Activated naive CD8-positive, alpha-beta T cell treated with anti-CD3 and anti-CD28 coated beads for 36 hours (primary cell): ENCODE measurements at places on chromosomes 1 and 21. TPM values are rescaled to one million over a fixed set of nuclear protein-coding genes. Genes with fewer than 3 reads are reported as not detected.

DNA sequence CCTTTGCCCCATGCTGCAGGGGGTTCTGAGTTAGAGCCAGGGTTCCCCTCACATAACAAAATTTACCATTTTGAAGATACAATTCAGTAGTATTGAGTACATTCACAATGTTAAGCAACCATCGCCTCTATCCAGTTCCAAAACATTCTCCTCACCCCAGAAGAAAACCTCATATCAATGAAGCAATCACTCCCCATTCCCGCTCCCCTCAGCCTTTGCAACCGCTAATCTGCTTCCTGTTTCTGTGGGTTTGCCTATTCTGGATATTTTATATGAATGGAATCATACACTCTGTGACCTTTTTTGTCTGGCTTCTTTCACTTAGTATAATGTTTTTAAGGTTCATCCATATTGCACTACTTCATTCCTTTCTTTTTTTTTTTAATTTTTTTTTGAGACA, 32.9 kb downstream of the SERINC2 start:
- DNase-seq, result no peak

DNA sequence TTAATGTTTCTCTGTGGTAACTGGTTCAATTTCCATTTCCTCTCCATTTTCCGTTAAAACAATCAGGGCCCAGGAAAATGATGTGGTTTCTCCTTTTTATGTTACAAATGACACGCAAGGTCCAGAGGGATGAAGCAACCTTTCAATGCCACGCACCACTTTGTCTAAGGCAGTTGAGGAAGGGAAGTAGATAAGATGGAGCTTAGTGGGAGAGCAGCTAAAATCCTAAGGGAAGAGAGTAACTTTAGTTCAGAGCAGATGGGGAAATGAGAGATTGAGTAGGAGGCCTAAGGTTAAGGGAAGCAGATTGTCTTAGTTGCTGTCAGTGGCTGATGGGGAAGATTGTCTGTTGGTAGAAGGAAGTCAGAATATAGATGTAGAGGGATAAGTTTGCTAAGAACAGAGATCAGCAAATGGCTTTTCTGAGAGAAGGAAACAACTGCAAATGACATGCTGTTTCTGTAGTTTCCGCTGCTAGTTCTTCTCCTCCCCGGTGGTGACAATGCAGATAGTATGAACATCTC, 660 bp downstream of the CD1C start:
- DNase-seq, result no peak

DNA sequence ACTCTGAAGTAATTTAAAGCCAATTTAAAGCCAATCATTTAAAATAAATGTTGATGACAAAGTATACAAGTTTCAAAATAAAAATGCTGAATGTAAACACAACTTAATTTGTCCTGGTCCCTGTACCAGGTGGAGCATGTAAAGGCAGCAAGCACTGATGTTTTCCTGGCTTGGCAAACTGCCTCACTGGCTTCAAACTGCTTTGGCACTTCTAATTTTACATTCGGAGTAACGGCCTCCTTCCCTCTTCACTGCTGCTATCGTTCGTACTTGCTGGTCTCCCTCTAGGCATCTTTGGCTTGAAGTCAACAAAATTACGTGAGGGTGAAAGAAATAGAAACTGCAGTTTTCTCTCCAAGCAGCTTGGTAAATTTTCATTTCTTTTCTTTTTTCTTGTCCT, 287.9 kb downstream of the LTN1 start:
- no peak for DNase-seq

GRCh38 chr21:40671716-40672115, 175.2 kb downstream of the DSCAM start:
- no peak for DNase-seq

DNA sequence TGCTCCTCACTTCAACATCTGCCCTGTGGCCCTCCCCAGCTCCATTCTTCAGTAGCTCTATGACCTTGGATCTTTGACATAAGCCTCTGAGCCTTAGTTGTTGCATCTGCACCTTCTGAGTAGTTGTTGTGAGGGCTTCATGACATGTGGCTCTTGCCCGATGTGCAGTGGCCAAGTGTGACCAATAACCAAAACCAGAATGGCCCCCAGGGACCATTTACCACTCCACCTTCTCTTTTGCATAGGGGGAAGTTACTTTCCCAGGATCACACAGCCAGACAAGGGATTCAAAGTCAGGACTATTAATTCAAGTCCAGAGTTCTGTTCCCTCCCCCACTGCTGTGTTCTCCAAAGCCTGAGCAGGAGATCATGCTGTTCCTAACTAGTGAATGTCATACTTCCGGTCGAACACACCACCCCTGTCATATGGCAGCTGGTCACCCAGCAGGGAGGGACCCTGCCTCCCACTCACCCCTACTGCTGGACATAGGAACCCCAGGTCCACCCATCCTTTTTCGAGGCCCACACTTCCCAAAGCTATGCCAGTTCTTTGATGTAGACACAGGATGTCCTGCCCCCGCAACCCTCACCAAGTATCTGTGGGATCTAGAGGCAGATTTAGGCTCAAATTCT, 4.0 kb downstream of the FGR start:
- DNase-seq, result no peak

GRCh38 chr1:238892612-238893011, 493.8 kb upstream of the CHRM3 start:
- no peak for DNase-seq

DNA sequence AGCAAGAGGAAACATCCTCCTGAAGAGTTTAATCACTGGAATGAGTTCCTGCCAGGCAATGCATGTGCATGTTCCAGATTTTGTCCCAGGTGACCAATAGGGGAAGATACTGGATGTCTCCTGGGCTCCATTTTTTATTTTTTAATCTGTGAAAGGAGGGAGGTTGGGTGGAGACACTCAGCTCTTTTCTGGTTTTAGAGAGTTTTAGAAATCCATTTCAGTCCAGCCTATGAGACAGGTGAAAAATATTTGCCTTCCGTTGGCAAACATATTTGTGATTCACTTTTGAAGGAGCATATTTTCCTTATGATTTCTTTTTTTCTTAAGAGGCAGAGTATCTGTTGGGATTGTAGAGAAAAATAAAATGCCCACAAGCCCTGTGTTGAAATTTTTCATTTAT, 70.7 kb downstream of the ABCA4 start:
- DNase-seq, result no peak

- DNase-seq, result peak; percentile 20
These were observed 30.0 kb upstream of the LRRC8C start for GRCh38 chr1:89602871-89603404.

GRCh38 chr1:20662110-20662475, 924 bp upstream of the DDOST start:
- no peak for DNase-seq

DNA sequence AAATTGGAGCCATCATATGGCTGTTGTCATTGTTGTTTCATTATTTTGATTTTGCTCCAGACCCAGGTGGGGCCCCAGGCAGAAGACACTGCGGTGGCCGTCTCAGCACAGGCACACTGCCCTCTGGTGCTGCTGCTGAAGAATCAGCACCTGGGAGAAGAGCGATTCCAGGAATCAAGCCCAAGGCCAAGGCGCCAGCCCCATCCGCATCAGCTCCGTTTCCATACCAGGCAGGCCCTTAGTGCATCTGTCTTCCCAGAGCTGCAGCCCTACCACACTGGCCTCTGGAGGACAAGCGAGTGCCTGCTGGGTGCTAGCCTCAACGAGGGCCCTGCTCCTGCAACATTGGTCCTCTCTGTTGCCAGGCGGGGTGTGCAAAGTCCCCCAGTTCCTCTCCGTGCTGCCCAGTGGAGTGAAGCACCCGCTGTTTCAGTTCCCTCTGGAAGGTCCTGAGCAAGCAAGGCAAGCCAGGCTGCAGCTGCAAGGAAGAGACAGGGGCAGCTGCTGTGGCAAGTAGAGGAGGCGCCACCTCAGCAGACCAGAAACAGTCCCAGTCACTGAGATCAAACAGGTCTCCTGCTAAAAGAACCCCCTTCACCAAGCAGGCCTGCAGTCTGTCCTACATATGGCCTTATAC, 5.2 kb downstream of the GRIK3 start:
- DNase-seq, result no peak

GRCh38 chr1:10059342-10059718, 26.6 kb downstream of the UBE4B start:
- no peak for DNase-seq

DNA sequence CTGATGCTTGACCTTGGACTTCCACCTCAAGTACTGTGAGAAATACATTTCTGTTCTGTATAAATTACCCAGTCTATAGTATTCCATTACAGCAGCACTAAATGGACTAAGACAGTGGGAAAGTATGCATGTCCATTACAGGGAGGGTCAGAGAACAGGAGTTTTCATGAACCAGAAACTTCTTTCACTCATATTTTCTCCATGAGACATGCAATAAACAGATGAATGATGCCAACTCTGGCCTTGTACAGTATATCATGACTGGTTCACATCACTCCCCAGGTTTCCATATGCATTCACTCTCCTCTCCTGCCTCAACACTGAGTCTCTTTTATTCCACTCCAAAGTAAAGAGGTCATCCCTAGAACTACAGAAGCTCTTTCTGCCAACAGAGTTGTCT, 4.5 kb upstream of the IFI16 start:
- no peak for DNase-seq

DNA sequence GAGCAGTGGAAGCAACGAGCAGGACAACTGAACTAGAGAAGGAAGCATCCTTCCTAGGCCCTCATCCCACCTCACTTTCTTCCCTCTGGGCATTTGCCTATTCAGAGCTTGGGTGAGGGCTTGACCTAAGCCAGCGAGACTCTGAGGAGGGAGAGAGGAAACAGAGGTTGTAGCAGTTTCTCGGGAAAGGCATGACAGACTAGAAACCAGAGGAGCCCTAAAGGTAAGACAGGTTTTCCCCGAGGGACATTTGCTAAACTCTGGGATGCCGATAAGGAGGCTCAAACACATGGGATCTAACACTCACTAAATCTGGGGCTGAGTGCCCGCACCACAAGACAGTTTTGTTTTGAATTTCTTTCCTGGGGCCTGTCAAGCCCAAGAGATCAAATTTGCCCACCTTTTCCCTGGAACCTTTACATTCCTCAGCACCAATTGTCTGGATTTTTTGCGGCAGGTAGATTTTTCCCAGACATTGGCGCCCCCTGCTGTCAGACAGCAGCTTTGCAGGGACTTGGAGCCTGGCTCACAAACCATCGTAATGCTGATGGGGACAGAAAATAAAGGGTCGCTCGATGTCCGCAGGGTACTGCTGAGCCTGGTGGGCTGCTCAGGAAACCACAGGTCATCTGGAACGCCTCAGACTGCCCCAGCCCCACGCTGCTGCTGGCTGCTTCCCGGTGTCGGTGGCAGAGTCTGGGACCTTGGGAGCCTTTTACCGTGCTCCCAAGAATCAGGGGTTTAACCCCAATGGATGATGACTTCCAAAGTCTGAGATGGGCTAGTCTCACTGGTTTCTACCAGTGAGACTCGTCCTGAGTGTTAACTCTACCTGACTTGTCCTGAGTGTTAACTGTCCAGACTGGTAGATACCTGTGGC, 23.4 kb upstream of the TSPAN2 start:
- DNase-seq, result peak; percentile 23

GRCh38 chr1:58310881-58311280, 235.6 kb downstream of the OMA1 start:
- no peak for DNase-seq

DNA sequence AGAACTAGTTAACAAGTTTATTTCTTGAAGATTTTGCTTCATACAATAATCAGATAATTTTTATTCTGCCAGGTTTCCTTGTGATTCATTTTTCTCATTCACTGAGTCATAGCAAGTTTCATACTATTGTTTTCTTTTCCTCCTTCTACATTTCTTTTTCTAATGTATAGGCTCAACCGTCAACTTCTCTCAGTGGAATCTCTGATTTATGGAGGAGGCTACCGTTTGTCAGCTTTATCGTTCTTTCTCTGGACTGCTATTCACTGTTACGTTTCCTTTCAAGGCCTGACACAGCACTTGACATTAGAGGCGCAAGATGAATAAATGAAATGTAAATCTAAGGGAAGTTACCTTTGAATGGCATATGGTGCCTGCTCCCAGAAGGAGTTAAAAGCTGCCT, 284.3 kb upstream of the NR5A2 start:
- DNase-seq, result no peak

The SCYL3 gene
- total RNA-seq, result 9.5 TPM

The TFF3 gene
- total RNA-seq, result not detected

The GJB3 gene
- not detected for total RNA-seq

The CACNA1E gene
- total RNA-seq, result not detected

The EXO1 gene
- total RNA-seq, result 94.8 TPM

The EDARADD gene
- total RNA-seq, result 1.6 TPM

The FOXO6 gene
- 0.19 TPM for total RNA-seq

The MED8 gene
- 35.7 TPM for total RNA-seq

The WNT4 gene
- not detected for total RNA-seq

The MATN1 gene
- total RNA-seq, result 1.5 TPM

The GPR161 gene
- total RNA-seq, result 0.30 TPM
